A549 treated with ZK216348 at 1 μM for 4 hours (cell line): ENCODE measurements at places on chromosomes 1 and 21. TPM values are rescaled to one million over a fixed set of nuclear protein-coding genes. Genes with fewer than 3 reads are reported as not detected.

The KDF1 gene
- 0.08 TPM in 2 of 5 replicates, not detected in the others for total RNA-seq

The LRRC39 gene
- 0.11 to 0.23 TPM (median 0.20 TPM) in 3 of 5 replicates, not detected in the others for total RNA-seq

The MPL gene
- 0.46 to 0.63 TPM in 2 of 5 replicates, not detected in the others for total RNA-seq

The SPATA45 gene
- total RNA-seq = not detected in 5 replicates

The ZBTB40 gene
- total RNA-seq = 4.0 to 5.8 TPM (median 5.3 TPM) in 5 replicates

The S100A4 gene
- total RNA-seq = 1,529 to 1,824 TPM (median 1,687 TPM) in 5 replicates

The VCAM1 gene
- total RNA-seq = 0.06 TPM in 1 of 5 replicates, not detected in the others

The DCST2 gene
- 0.47 to 0.72 TPM (median 0.64 TPM) in 4 of 5 replicates, not detected in the other for total RNA-seq

The TRAF3IP3 gene
- not detected in 5 replicates for total RNA-seq

The BOLA1 gene
- 12.1 to 29.0 TPM (median 24.1 TPM) in 5 replicates for total RNA-seq

The CELA2A gene
- total RNA-seq = not detected in 5 replicates

The TTC34 gene
- 0.02 to 0.07 TPM (median 0.05 TPM) in 4 of 5 replicates, not detected in the other for total RNA-seq

The TMEM82 gene
- not detected in 5 replicates for total RNA-seq

The RXFP4 gene
- total RNA-seq = not detected in 5 replicates

The TMEM240 gene
- 0.37 to 0.68 TPM (median 0.48 TPM) in 4 of 5 replicates, not detected in the other for total RNA-seq

The LCE1B gene
- total RNA-seq = not detected in 5 replicates

The LENEP gene
- total RNA-seq = not detected in 5 replicates

The ITLN2 gene
- total RNA-seq = 0.14 to 1.1 TPM (median 0.36 TPM) in 5 replicates

The PLPPR4 gene
- total RNA-seq = not detected in 5 replicates

The ETV3L gene
- total RNA-seq = not detected in 5 replicates

The LRRC7 gene
- not detected in 5 replicates for total RNA-seq

The APCS gene
- total RNA-seq = not detected in 5 replicates

The HAO2 gene
- not detected in 5 replicates for total RNA-seq

The FNDC7 gene
- 0.05 TPM in 1 of 5 replicates, not detected in the others for total RNA-seq

The FAM163A gene
- total RNA-seq = not detected in 5 replicates

The KCNJ9 gene
- not detected in 5 replicates for total RNA-seq

The C21orf58 gene
- total RNA-seq = 3.0 to 5.3 TPM (median 4.6 TPM) in 5 replicates

The AADACL3 gene
- not detected in 5 replicates for total RNA-seq

The KLHDC8A gene
- total RNA-seq = 0.37 to 0.72 TPM (median 0.47 TPM) in 5 replicates

The IFI44L gene
- 0.02 to 0.05 TPM in 2 of 5 replicates, not detected in the others for total RNA-seq

The PPIAL4G gene
- not detected in 5 replicates for total RNA-seq

The REN gene
- total RNA-seq = not detected in 5 replicates

The HLX gene
- total RNA-seq = 3.9 to 6.2 TPM (median 5.3 TPM) in 5 replicates

The PODN gene
- total RNA-seq = not detected in 5 replicates

The NUP210L gene
- not detected in 5 replicates for total RNA-seq

The KRTAP21-2 gene
- total RNA-seq = not detected in 5 replicates

The CHODL gene
- not detected in 5 replicates for total RNA-seq

The KCNK1 gene
- 17.2 to 21.4 TPM (median 18.8 TPM) in 5 replicates for total RNA-seq

The FMN2 gene
- total RNA-seq = 3.2 to 7.0 TPM (median 5.4 TPM) in 5 replicates

The KCNJ10 gene
- total RNA-seq = not detected in 5 replicates

The RASAL2 gene
- total RNA-seq = 13.8 to 23.8 TPM (median 17.7 TPM) in 5 replicates

The KRTAP7-1 gene
- not detected in 5 replicates for total RNA-seq

The RPL22 gene
- 386 to 657 TPM (median 438 TPM) in 5 replicates for total RNA-seq

The PCBP3 gene
- 0.89 to 2.4 TPM (median 1.8 TPM) in 5 replicates for total RNA-seq

The ST6GALNAC5 gene
- total RNA-seq = not detected in 5 replicates

The ZNF678 gene
- 0.58 to 2.5 TPM (median 1.8 TPM) in 5 replicates for total RNA-seq

The SPRR3 gene
- total RNA-seq = not detected in 5 replicates

The LCE3E gene
- total RNA-seq = 0.27 to 0.31 TPM in 2 of 5 replicates, not detected in the others

The SLC45A1 gene
- 3.7 to 9.5 TPM (median 8.6 TPM) in 5 replicates for total RNA-seq

The BACE2 gene
- 20.3 to 25.0 TPM (median 22.0 TPM) in 5 replicates for total RNA-seq

The DRAXIN gene
- total RNA-seq = 0.05 to 0.13 TPM (median 0.06 TPM) in 5 replicates

The PGLYRP3 gene
- total RNA-seq = not detected in 5 replicates

The CELSR2 gene
- total RNA-seq = 2.8 to 6.6 TPM (median 5.5 TPM) in 5 replicates

The ITLN1 gene
- total RNA-seq = not detected in 5 replicates

The LMOD1 gene
- not detected in 5 replicates for total RNA-seq

The GCSAML gene
- not detected in 5 replicates for total RNA-seq

The LHX8 gene
- 0.81 to 1.4 TPM (median 1.2 TPM) in 5 replicates for total RNA-seq

The SFN gene
- 393 to 693 TPM (median 641 TPM) in 5 replicates for total RNA-seq
